ENCODE measurements at places on chromosomes 6 and 20.

- no peak for DNase-seq
These were observed 64.3 kb upstream of the MLN start for GRCh38 chr6:33868141-33868540.

DNA sequence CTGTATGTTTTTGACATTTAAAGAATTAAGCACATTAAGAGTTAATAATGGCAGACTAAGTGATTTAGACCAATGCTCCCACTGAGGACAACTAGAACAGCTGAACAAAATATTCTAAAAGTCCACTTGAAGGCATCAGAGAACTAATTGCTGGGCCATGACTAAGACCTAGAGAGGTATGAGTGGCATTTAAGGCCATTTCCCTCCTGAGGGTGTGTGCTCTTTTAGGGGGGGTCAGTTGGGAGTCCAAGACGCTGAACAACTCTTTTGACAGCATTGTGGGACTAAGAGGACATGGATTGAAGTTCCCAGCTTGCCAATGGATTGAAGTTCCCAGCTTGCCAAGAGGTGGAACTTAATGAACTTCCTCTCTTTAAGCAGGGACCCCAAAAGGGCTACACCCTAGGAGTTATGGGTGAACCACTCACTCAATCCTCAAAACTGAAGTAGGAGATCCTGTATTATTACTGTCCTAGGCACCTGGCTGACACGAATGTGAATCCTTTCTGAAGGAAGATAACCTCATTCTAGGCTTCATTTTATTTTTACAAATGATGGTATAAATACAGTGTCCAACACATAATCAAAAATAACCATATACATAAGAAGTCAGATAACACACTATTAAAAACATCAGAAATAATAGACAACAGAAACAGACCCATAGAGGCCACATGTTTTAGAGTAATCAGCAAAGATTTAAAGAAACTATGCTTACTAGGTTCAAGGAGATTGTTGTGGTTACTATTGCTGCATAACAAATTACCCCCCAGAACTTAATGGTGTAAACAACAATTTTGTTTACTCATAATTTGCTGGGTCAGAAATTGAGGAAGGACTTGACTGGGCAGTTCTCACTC, 175.1 kb downstream of the VEGFA start:
- no peak for DNase-seq

- no peak for DNase-seq
These were observed 129.0 kb upstream of the SGK1 start for GRCh38 chr6:134446896-134447295.

DNA sequence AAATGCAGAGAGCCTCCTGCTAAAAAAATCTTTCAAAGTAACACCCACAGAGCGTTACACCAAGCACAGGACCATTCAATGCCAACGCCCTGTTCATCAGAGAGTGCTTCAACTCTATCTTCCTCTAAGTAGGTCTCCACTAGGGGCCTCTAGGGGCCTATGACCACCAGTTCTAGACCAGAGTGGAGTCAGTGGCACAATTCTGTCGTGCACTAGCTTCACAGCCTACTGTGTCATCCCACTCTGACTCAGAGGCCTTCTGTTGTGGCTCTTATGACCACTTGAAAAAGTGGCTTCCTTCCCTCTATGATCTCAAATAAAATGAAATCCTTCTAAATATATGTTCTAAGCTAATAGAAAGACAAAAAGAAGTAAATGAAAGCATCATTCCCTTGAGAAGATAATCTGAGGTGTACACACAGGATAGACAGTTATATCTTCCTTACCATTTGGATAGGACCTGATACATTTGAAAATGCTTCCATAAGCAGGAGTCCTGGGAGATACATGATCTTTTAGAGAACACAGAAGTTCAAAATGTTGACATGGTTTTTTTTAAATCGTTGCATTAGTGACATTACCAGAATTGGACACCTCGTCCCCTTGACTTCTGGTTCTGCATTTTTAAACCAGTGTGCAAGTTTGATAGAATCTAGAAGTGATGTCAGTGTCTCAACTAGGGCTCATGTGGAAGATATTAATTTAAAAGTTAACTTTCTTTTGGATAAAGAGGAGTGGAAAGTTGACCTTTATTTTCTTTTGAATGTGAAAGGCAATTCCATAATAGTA, 151.9 kb downstream of the SH3BGRL2 start:
- no peak for DNase-seq

DNA sequence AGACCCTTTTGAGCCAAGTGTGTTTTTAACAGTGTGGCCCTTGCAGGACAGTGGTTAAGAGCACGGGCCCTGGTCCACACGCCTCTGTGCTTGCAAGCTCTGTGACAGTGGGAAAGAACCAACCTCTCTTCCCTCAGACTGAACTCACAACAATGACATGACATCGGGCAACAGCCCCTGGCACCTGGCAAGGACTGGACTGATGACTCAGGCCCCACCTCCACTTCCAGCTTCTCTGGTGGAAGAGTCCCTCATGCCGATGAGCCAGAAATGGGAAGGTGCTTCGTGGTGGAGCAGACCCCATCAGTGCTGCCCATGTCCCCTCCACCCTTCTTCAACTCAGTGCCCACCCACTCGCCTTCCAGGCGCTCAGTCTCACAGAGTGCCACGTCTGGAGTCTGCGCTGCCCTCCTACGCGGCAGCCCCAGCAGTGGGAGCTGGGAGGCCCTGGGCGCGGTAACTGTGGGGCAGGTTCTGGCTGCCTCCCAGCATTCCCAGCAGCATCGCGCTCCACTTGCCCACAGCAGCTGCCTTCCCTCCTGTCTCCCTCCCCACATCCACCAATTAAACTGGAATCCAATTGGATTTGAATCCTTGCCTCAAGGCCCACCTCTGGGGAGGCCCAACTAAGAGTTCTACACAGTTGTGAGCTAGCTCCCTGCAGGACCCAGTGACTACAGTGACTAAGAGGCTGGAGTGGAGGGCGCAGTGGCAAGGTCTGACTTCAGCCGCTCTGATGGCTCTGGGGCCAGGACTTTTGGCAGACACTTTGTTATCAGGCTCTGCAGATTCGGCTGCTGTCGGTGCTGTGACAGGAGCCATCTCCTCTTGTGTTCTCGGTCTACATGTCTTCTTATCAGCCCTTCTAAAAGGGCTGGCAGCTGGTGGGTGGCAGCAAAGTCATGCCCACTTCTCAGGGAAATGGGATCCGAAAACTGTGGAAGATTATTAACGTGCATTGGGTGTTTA, 156.8 kb upstream of the MLN start:
- no peak for DNase-seq

DNA sequence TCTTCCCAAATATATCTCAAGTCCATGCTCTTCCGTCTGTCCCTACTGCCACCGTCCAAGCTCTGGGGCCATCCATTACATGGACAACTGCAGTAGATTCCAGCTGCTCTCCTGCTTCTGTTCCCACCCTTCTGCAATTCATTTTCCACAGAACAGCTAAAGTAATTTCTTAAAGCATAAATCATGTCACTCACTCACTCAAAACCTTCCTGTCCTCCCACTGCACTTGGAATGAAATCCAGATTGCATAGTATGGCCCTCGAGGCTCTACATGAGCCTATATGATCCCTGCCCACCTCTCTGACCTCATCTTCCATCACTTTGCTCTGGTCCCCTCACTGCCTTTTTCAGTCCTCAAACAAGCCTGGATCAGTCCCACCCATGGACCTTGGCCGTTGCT, 10.9 kb downstream of the PHACTR2 start:
- DNase-seq: no peak

DNA sequence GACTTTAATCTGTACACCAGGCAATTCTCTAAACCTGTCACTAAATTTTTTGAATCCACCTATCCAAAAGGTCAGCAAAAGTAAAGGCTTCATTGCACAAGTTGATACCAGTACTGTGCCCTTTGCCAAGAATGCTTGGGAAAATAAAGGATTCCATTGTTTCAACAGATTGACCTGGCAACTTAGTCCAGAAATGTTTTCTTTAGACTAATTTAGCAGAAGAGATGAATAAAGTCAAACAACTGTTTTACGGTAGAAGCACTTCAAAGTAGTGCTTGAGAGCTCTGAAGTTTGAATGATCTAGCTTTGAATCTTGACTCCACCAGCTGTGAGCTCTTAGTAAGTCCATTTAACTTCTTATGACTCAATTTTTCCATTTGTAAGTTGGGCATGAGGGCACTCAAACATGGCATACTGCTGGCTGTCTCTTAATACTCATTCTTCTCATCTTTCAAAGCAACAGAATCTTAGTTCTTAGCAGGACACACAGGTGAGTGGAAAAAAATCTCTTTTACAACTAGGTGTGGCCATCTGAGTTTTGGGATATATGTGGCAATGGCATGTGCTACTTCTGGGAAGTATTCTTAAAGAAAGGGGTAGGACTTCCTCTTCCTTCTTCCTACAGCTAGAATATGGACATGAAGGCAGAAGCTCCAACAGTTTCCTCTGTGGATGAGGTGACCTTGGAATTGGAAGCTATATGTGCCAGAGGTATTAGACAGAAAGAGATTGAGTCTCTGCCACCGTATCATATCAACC, 55.9 kb upstream of the LOC128125822 start:
- DNase-seq: no peak

DNA sequence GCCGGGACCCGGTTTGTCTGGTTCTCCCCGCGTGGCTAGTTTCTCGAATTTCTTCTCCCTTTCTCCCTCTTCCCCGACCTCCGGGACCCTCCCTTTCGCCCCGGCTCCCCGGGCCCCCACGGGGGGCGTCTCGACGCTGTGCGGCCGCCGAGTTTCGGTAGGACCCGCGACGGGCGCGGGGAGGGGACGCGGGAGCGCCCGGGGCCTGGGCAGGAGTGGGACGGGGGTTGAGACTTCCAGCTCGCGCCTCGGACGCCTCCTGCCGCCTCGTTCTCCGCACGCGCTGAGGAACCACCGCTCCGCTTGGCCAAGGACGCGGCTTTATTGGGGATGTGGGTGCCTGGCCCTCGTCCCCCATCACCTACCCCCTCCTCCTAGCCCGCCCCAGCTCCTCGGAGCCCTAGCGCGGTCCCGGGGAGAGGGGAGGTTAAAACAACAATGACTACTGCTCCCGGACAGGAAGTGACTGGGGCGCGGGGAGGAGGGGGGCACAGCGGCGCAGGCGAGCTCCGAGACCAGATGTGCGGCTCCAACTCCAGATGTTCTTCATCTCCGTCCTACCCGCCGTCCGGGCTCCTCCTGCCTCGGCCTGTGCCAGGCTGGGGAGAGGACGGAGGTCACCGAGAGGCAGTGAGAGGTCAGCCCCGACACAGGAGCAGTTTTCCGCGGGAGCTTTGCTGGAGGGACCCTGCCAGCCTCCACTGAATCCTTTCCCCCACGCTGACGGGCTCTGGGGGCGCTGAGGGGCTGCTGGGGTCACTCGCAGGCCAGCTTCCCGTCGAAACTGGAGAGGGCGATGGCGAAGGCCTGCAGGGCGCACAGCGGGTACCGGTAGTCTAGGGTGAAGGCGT, 917 bp upstream of the TEAD3 start:
- DNase-seq: peak; percentile 65

DNA sequence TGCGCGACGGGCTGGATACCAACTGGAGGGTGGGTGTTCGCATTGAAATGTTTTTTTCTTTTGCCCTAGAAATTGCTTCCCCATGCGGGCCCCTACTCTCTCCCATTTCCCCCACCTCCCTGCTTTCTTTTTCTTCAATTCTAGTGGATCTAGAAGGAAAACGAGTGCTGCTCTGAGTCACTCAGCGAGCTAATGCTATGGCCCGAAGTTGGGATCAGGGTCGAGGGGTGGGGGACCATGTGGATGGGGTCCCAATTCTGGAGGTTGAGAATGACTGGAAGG, 71.5 kb downstream of the SOX4 start:
- DNase-seq: no peak

DNA sequence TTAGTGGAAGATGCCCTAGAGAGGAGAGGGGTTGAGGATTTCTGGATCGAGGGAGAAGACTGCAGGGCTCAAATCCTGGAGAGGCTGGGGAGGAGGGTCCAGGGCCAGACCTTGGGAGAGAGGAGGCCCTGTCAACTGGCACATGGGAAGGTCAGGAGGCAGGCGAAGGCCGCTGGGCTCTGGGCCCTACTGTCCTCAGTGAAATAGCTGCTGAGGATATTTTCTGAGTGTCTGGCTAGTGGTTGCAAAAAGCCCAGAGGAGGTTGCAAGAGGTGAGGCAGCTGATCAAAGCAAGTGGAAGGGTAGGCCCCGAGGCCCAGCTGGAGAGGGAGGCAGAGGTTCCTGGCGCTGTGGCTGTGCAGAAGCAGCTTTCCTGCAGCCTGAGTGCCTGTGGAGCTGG, 103.4 kb upstream of the MLN start:
- no peak for DNase-seq

- no peak for DNase-seq
These were observed 332.0 kb downstream of the HAO1 start for GRCh38 chr20:7608250-7608649.

All from stimulated activated CD8-positive, alpha-beta memory T cell treated with anti-CD3 and anti-CD28 coated beads, Interleukin-4, amount 100 ng/mL, for 48 hours (primary cell).